ENCODE measurements at places on chromosomes 1 and 21.

- no peak for DNase-seq
Measured at GRCh38 chr1:39711104-39711965, 20.1 kb upstream of the HPCAL4 start.

DNA sequence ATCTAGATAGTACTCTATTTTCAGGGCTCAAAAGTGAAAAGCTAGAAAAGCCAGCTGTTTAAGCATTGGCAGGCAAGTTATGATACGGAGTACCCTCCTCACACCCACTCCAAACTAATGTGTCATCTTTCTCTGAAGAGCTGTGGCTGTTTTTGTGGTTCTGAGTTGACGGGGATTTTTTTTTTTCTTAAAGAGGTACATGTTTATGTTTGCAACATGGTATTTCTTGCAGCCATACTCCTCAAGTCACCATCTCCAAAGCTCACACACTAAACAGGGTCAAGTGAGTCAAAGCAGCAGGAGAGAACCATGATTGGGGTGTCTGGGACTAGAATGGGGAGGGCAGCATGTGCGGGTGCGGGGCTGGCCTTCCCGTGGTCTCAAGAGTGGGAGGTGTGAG lies 347.2 kb downstream of the DISC1 start:
- no peak for DNase-seq

DNA sequence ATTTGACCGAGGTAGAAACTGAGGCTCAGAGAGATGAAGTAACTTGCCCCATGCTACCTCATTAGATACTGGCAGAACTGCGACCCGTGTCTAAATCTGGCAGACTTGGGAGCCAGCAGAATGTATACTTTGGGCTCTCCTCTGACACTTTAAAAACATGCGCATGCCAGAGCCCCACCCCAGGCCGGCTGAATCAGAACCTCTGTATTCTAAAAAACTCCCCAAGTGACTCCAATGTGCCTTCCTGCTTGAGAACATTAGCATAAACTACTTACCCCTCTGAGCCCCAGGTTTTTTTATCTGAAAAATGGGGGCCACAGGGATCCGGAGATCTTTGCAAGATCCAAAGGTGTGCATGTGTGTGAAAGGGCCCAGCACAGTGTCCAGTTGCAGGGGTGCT lies 344.7 kb upstream of the USP24 start:
- DNase-seq, result no peak

DNA sequence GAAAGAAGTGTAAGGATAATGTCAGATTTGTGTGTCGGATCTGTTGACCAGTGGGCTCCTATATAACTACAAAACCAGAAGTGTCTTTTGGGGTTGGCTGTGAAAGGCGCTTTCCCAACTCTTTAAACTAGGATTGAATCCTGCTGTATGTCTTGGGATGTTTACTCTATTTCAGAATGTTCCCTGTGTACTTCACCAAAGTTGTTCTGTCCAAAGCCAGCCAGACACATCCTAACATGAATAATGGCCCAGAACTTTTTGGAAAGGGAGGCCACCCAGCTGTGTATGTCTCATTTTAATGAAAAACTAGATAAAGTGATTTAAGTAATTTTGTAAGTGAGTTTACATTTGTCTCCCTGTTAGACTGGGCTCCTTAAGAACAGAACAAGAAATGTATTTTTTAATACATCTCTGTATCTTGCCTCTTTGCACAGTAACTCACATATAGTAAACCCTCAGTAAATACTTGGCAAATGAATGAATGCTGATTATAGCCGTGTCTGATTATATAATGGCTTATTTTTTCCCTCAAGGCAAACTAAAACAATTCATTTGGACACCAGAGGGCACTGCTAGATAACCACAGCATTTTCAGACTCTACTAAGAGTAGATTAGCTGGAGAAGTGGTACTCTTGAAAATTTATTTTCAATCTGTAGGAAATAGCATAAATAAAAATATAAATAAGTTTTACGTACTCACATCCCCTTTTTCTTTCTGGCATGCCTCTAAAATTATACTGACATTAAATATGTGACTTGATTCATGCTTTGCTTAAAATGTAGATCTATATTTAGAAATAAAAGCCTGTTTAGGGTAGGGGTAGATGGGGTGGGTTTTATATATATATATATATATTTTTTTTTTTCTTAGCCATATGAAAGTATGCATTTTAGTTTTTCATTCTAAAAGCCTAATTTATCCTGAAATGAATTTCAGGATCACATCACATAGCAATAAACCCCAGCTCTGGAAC lies 23.8 kb downstream of the TSEN15 start:
- DNase-seq, result no peak

- DNase-seq, result no peak
Measured at GRCh38 chr1:32651461-32652073, 559 bp downstream of the RBBP4 start.

- no peak for DNase-seq
Measured at GRCh38 chr21:37060296-37060695, 12.6 kb downstream of the PIGP start.

GRCh38 chr1:1352786-1353388 lies 3.7 kb upstream of the DVL1 start:
- no peak for DNase-seq

DNA sequence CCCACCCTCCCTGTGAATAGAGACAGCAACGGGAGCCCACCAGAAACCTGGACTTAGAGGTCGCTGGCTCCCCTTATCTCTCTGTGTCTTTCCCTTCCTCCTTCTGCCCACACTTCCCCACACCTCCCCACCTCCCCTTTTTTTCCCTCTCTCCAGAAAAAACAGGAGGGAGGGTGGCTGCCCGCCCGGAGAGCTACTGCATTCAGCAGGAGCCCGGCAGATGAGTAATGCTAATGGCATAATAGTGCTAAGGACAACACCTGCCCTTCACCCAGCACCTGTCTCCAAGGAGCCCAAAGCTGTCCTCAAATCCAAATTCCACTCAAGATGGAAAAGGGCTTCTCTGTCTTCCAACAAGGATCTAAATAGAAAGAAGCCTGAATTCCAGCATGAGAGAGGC lies 11.4 kb upstream of the PRELP start:
- DNase-seq, result no peak

GRCh38 chr1:161121834-161122233 lies 3.9 kb downstream of the NIT1 start:
- DNase-seq, result no peak

GRCh38 chr1:91606546-91607078 lies 106.0 kb downstream of the CDC7 start:
- no peak for DNase-seq

GRCh38 chr21:33396951-33397350 lies 6.3 kb upstream of the IFNGR2 start:
- no peak for DNase-seq

DNA sequence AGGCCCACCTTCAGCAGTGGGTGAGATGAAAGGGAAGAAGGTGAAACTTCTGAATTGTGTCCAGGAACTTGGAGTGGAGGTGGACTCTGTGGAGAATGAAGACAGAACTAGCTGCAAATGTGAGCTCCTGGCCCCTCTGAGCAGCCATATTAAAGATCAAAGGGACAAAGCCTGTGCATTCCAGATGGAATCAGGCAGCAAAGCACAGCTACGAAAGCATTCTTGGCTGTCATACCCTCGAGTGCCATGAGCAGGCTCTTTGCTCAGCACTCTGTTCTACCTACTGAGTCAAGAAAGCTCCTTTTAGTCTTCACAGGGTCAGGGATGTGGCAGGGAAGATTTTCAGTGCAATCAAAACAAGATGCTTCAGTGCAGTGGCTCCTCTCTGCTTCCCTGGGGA lies 86.3 kb upstream of the TSPAN2 start:
- DNase-seq, result no peak

- no peak for DNase-seq
Measured at GRCh38 chr1:91872559-91873081, 13.3 kb downstream of the TGFBR3 start.

DNA sequence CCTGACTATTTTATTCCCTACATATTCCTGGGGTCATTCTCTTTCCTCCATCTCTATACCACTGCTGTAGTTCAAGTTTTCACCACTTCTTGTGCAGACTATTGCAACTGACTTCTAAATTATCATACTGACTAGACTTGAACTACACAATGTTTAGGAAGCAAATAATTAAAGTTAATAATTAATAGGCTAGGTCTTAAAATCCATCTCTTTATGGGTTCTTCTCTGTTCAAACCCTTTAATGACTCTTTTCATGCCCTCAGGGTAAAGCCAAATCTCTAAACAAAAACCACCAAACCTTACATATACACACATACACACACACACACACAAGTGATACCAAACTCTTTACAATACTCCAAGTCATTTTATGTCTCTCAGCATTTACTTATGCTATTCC lies 22.3 kb upstream of the MOB3C start:
- DNase-seq, result no peak

DNA sequence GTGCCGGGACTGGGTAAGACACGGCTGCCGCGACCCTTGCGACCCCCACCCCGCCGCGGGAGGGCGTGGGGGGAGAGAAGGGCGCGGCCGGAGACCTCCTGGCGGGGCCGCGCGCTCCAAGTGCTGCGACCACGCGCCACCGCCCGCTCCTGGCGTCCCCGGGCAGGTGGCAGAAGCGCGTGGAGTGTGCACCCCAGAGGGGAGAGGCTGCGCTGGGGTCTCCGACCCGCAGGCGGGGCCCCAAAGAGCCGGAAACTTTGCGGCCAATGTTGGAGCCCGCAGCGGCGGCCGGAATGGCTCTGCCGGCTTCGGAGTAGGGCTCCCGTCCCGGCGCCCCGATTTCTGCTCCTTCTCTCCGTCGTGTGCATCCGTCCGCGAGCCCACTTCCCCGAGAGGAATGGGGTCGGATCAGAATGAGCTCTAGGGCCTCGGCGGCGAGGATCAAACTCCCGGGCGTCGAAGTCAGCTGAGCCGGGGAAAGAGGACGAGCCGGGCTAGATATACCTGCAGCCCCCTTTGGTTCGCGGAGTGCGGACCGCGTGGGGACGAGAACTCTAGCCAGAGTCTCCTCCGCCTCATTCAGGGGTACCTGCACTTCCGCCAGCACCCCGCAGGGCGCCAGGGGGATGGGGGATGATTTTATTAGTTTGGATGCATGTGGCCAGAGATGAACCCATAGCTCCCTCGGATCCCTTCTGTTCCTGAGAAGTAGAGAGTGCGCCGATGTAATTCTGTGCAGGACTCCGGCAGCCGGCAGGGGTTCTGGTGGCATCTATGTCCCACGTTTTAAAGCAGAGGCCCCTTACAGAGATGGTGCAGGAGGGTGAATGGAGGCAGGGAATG lies 751 bp downstream of the STUM start:
- no peak for DNase-seq

- DNase-seq, result no peak
Measured at GRCh38 chr1:206589206-206589605, 23.1 kb downstream of the EIF2D start.

DNA sequence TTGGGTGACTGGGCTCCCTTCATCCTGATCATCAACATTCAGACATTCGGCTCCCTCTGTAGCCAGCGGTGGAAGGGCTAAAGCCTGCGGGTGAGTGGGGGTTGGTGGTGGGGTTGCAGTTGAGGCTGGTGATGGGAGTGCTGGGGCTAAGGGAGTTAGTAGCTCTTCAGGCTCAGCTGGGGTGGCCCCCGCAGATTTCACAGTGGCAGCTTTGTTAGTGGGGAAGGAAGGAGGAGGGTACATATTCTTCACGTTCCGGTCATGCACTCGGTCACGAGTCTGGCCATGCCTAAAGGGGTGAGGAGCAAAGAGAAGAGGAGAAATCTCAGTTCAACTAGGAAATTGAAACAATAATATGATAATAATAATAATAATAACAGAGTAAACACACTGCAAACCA lies 6.8 kb downstream of the PSMB4 start:
- DNase-seq, result no peak

DNA sequence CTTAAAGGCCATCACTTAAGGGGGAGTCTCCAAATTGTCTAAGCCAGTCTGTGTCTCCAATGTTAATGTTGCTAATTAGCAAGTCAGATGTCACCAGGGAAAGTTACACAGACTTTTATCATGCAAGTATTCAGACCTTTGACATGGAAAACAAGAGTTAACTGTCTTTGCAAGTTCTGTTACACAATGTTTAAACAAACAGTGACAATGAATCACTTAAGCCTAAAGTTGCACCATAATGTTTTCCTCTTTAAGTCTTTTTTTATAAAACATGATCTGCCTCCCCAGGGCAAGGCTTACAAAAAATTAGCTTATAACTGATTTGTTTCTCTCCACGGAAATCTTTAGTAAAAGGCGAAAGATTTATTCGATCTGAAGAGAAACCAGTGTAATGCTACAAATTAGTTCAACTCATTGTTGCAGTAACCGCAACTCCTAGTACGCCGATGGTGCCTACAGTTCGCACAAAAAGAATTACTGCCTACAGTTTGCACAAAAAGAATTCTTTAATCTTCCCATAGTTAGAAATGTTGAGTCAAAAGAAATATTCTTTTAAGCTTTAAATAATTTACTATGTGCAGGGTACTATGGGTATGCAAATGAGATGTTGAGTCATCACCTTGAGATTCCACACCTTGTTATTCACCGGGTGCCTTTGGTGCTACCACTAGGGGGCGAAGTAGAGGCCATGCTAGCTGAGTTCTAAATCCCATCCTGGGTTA lies 45.3 kb downstream of the HHAT start:
- peak; percentile 97 for DNase-seq

- DNase-seq, result no peak
Measured at GRCh38 chr1:95888941-95889390, 655.0 kb downstream of the RWDD3 start.

- no peak for DNase-seq
Measured at GRCh38 chr1:94927405-94928175, 680 bp upstream of the CNN3 start.

- no peak for DNase-seq
Measured at GRCh38 chr1:159211331-159212136, 6.9 kb downstream of the ACKR1 start.

DNA sequence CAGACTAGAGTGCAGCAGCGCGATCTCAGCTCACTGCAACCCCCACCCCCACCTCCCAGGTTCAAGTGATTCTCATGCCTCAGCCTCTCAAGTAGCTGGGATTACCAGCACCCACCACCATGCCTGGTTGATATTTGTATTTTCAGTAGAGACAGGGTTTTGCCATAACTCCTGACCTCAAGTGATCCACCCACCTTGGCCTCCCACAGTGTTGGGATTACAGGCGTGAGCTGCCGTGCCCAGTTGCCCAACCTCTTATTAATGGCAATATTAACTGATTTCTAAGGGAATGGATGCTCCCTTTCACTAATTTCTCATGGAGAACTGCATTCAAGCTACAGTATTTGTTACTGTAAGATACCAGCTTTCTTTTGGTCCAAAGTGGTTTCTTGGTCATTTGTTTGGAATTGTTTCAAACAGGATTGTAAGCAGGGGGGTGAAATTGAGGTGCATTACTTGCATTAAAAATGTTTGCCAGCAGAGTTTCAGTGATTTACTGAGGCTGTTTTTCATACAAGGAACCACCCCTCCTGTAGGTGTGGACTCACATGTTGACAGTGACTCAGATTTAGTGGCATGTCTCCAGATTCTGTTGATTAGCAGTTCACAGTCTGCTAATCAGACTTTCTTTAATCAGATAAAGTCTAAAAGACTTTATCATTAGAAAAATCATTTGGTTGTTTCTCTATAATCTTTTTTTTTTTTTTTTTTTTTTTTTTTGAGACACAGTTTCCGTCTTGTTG lies 3.9 kb upstream of the TGFBR3 start:
- DNase-seq, result no peak

DNA sequence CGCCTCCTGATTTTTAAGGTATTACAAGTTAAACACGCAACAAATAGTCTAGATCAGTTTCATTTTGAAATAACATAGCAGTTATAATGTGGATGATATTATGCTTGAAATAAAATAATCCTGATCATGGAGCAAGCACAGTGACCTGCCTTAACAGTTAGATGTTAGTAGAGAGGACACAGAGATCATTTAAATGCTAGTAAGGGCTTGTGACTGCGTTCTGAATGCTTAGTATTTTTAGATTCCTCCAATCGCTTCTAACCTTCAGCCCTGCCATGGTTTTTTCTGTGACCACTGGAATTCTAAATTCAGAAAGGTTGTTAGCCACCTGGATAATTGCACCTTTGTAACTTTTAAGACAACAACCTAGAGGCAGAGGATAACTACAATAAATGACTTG lies 46.4 kb downstream of the KIF26B start:
- no peak for DNase-seq

Data from SIG-M5 (cell line).